ENCODE measurements at places on chromosomes 1 and 21. TPM values are rescaled to one million over a fixed set of nuclear protein-coding genes. Genes with fewer than 3 reads are reported as not detected.

OPRD1 gene
- not detected for total RNA-seq

PADI2 gene
- total RNA-seq: 0.26 TPM

DNA sequence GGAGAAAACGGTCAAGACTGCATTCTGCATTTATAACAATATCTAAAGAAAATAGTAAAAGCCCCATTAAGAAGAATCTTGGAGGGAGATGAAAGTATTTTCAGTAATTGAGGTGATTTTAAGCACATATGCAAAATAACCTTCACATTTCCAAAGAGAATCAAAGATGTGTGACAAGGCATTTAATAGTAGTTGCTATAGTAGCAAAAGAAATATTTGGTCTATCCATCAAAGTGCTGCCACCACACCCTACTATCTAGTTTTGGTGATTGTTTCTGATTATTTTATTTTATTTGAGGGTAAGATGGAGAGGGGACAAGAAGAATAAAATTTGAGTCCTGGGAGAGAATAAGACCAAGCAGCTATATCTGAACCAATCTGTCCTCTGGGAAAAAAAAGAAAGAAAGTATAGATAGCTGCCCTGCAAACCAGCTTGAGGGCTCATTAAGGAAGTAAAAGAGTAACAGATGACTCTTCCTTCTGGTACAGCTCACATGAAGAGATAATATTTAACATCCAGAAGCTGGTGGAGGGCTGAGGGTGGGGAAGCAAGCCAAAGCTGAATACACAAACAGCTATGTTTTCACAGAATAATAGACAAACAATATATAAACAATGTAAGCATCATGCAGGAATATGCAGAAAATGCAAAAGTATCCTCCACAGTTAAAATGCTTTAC is 47.2 kb upstream of the RASAL2 start:
- DNase-seq: no peak

DNA sequence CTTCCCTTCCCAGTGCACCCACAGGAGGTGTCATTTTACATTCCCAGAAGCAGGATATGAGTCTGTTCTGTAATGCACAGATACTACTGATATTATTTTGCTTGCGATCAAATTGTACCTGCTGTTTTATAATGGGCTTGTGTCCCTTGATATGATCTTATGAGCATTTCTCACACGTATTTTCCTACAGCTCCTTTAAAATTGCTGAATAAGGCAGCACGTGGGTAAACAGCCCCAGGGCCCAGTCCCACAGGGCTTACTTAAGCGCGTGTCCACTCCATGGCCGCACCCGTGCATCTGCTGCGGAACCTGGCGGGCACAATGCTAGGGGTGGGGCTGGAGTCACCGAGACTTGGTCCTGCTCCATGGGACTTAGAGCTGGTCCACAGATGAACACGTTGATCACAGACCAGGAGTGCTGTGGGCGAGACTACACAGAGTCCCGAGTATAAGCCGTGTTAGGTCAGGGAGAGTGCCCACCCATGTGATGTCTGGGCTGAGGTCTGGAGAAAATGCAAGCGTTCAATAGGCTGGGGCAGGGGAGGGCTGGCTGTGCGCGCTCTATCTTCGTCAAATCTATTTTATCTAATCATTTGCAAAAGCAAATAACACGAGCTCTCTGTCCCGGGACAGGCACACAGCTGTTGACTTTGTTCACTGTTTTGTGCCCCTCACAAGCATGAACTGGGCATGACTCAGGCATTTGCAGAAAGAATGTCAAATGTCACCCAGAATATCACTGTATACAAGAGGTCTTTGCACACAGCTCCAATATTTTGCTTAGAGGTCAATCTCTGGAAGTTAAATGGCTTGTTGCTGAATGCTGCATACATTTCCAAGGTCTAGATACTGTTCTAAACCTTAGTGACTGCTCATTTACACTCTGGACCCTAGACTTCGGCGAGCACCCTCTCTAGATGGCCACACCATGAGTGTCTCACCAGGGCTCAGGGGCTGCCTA is 119.3 kb downstream of the CRYAA start:
- DNase-seq: no peak

DNA sequence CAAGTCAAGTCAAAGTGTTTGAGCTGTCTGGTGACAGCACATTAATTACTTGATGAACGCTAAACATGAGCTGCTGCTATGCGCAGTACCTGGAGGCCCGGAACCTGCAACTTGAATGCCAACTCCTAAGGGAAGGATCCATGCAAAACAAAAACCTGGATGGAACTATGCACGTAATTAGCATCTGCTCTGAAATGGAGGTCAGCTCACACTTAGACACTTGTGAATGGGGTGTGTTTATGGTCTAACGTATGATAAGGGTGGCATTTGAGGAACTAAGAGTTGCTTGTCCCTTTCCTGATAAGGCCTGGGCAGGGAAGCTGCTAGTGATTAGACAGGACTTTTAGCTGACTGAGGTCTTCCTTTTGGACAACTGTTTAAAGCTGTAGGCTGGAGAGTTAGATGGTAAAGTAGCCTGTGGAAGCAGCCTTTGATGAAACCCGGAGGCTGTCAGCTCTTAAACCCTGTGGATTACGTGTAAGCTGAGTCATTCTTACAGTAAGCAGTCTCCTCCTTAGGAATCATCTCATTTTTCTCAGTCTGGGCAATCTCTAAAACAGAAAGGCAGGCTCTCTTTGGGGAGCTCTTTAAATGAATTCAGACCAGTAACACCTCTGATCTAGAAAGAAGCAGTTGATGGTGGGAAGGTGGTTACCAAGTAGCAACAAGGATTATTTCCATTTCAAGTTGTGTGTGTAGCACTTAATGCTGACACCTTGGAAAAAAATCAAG is 6.8 kb downstream of the TENT5C start:
- no peak for DNase-seq

DNA sequence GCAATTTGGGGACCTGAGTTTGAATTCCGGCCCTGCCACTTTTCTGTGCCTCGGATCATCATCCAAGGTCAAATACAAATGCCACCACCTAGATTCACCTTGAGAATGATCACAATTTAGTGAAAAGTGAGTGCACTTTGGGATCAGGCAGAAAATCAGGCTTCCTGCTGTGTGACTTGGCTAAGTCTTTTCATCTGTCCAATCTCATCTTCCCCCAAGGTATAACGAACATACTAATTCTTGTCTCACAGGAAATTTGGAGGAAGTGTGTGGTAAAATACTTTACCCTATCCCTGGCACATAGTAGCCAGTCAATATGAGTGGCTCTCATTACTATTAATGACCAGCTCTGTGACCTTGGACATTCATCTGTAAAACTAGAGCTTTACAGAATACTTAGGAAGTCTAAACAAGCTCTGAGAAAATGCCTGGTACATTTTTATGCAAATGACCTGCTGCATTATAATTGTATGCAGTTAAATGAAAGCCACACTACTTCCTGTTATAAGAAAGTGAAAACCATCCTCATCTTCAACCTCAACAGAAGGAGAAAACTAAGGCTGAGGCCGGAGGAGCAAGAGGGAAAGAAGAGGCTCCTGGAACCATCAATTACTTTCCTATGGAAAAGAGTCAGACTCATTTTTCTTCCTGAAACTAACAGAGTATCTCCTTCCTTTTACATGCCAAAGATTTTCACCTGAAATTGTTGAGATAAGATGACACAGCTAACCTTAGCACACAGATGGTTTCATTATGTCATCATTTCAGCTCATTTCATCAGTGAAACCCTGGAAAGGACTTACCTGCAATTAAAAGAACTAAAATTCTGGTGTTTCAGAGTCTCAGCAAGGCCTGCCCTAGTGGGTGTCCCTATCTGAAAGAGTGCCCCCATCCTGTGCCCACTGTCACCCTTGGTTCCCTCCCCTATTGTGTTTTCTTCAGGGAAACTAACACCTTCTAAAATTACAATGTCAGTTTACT is 32.6 kb upstream of the RGS8 start:
- no peak for DNase-seq

- no peak for DNase-seq
These were observed 43.4 kb upstream of the RHOU start for GRCh38 chr1:228691926-228692325.

- DNase-seq: no peak
These were observed 424.2 kb upstream of the VAMP3 start for GRCh38 chr1:7346600-7347570.

GRCh38 chr1:16719571-16720350 is 20.6 kb upstream of the RNU1-4 start:
- DNase-seq: no peak

DNA sequence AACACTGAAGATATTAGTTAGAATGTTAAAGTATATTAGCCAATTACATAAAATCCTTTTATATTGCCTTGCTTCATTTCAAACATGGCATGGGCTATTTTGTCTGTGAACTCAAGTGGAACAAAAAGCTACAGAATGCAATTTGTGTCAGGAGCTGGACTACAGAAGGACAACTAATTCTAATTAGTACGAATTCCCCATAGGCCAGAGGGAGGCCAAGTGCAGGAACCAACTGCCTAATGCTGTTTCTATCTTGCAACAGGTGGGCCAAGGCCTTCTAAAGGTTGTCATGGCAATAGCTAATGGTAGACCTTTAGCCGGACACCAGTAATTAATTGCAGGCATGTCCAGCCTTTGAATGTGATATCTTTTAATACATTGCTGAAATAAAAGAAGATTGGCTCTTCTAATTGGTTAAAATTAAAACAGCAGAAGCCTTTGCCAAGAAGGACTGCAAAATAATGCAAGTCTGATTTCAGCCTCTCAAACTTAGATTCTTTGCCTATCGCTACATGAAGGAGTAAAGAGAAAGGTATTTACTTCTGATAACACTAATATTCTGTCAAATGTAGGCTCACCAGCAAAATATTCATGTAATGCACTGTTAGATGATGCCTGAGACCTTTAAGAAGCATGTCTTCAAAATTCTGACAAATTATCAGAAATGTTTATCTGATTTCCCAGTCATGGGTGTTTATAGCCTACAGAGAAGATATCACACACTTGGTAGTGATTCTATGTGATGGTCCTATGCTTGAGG is 232.1 kb downstream of the LMO4 start:
- DNase-seq: no peak

DNA sequence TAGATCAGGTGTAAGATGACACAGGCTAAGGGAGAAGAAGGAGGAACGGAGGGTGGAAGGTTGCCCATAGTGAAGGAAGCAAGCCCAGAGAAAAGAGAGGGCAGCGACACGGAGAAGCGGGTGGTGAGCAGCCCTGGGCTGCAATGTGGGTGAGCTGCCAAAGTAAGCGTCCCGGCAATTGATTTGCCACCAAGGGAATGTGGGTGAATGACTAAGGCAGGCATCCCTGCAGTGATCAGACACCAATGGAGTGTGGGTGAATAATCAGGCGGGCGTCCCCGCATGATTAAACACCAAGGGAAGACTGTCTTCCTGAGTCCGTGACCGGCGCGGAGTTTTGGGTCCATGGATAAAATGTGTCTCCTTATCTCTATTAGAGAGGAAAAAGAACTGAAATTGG is 79.6 kb downstream of the UCHL5 start:
- DNase-seq: no peak

DNA sequence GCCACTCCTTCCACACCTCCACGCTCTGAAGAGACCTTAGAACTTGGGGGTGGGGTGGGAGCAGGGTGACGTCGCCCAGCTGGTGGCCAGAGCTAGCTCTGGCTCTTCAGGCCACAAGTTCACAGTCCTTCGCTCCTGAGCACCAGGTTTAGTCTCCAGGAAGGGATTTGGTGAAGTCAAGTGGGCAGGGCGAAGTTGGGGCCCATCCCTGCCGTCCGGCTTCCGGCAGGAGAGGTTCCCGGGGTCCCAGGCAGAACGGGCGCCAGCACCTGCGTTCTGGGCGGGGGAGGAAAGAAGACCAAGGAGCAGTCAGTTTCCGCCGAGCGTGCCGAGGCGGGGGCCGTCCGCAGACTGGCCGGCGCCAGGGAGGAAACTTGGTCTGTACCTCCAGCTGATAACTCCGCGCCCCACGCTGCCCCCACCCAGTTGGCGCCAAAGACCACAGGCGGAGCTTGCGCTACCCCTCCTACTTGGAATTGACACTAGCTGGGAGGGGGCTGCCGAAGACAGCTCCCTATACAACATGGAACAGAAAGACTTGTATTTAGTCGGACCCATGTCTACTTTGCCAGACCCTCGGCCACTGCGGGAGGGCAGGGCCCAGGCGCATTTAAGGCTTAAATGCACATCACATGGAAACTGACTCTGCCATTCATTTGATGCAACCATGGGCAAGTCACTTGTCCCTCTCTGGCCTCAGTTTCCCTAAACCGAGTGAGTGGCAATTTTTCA is 995 bp downstream of the ID3 start:
- peak; percentile 78 for DNase-seq

GRCh38 chr1:210464519-210465039 is 135.9 kb downstream of the HHAT start:
- DNase-seq: no peak

GRCh38 chr1:245822996-245823395 is 668.2 kb downstream of the KIF26B start:
- no peak for DNase-seq

- DNase-seq: no peak
These were observed 47.1 kb upstream of the OLIG2 start for GRCh38 chr21:32978331-32979270.

Data from heart right ventricle (tissue), 16 donors.